Activated CD8-positive, alpha-beta memory T cell treated with anti-CD3 and anti-CD28 coated beads for 48 hours (primary cell): ENCODE measurements at places on chromosomes 7 and 10.

- no peak for DNase-seq
These were observed 3.9 kb downstream of the FOXL3 start for GRCh38 chr7:293681-294439.

- DNase-seq: no peak
These were observed 6.0 kb downstream of the PDLIM1 start for GRCh38 chr10:95284807-95285206.

GRCh38 chr10:90937645-90938258 is 16.9 kb upstream of the ANKRD1 start:
- DNase-seq: no peak

DNA sequence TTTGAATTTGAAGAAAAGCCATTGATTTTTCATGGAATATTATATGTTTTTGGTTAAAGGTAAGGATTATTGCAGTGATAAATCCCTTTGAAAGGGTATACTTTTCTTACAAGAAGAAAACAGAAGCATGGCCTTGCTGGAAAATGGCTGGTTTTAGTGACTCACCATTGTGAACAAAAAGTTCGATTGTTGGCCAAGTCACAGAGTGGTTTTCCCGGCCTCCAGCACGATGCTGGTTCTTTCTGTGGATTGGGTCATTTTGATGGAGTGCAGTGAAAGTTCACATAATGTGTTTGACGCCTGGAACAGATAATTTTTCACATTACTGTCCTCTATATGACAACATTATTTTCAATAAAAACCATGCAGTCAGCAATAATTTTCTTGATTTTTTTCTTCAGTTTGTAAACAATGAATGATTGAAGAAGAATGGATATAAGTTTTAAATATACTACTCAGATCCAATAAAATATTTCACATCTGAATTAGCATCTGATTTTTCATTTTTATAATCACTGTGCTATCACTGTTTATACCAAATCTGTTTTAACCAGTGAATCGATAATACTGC is 60.9 kb downstream of the RBM20 start:
- DNase-seq: no peak

DNA sequence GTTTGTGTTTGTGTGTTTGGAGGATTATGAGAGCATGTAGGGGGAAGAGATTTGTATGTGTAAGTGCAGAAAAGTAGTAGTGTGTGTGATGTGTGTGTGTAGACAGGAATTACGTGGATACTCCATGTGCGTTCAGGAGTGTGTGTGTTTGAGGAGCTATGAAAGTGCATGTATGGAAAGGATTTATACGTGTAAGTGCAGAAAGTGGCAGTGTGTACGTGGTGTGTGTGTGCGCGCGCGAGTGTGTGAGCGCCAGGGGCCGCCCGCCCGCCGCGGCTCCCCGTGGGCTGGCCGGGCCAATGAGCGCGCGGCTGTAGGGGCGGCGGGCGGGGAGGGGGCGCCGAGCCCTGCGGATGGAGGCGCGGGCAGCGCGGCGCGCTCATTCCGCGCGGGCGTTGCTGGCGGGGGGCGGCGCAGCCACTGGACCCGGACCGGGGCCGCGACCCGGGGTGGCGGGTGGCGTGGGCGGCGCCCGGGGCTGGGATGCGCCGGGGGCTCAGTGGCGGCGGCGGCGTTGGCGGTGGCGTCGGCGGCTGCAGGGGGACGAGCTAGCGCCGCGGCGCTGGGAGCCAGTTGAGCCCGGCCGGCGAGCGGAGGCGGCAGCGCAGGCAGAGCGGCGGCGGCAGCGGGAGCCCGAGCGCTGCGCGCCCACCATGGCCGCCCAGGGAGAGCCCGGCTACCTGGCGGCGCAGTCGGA is at the start of gene BICC1:
Gene BICC1 (plus strand): TSS at position 382 of the 697 bp plus-strand sequence. CDS start 272 bp downstream, at position 654.
- DNase-seq: no peak

GRCh38 chr7:158123214-158123613 is 464.4 kb downstream of the PTPRN2 start:
- no peak for DNase-seq

DNA sequence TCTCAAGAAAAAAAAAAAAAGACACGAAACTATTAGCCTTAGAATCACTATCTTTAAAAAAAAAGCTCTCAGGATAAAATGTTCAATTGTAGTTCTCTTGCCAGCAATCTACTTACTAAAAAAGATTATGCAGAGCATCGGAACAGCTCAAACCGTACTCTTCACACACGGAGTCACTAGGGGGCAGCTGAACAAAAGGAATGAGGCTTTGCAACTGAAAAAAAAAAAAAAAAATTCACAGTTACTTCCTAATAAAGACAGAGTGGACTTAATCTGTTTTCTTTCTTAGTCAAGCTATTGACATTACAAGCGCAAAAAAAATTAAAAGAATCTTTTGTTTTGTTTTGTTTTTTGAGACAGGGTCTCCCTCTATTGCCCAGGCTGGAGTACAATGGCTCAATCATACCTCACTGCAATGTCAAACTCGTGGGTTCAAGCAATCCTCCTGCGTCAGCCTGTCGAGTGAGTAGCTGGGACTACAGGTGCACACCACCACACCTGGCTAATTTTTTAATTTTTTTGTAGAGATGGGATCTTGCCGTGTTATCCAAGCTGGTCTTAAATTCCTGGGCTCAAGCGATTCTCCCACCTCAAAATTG is 11.5 kb downstream of the PMS2 start:
- DNase-seq: no peak

DNA sequence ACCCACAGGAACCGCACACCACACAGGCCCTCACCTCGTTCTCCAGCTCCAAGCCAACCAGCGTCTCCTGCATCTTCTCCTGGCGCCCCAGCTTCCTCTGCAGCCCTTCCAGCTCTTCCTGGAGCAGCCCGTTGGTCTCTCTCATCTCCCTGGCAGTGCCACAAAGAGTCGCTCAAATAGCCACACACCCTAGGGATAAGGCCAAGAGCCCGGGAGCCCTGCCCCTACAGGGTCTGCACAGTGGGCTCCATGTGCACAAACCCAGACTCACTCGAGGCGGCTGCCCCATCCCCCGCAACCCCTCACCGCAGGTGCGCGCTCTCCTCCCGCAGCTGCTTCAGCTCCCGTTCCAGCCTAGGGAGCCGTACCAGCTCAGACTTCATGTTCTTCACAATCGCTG is 16.9 kb downstream of the MAD1L1 start:
- DNase-seq: no peak

DNA sequence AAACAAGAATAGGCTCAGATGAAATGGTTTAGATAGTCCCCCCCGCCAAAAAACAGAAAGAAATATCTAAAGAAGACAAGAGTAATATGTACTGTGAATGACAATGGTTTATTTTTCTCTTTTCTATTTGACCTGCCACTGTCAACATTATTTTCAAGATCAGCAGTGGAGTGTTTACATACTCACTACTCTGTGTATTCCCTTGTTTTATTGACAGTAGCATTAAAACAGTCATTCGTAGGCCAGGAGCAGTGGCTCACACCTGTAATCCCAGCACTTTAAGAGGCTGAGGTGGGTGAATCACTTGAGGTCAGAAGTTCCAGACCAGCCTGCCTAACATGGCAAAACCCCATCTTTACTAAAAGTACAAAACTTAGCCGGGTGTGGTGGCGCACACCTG is 245.3 kb upstream of the SLC26A5 start:
- no peak for DNase-seq

GRCh38 chr10:124642088-124642710 is 102.0 kb downstream of the FAM53B start:
- DNase-seq: no peak

GRCh38 chr10:29026802-29027580 is 261.9 kb upstream of the LYZL1 start:
- DNase-seq: no peak

GRCh38 chr10:78448994-78449418 is 415.3 kb downstream of the RPS24 start:
- no peak for DNase-seq

DNA sequence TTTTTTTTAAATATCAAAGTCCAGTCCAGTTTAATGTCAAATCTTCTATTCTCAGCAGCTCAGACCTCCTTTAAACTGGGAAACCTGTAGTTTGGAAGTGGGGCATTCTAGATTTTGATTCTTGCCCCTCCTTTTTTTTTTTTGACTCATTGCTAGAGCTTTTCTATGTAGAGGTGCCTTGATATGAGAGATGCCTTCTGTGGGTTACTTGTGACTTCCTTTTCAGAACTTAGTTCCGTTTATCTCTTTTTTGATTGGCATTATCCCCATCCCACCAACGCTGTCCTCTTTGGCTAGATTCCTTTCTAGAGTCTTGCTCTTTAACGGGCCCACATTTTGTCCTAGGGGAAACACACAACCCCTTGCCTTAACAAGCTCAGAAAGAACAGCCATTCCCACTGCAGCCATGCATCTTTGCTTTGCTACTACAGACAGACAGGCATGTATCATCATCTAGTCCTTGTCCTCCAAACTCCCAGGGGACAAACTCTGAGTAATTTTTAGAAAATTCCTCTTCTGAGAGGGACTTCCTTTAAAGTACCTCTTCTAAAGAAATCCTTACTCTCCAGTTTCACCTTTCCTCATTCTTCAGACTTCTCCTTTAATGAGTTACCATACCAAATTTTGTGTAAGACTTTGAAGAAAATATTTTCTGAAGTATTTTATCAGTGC is 153.6 kb downstream of the PHF14 start:
- DNase-seq: no peak

GRCh38 chr7:104124469-104124868 is 83.3 kb downstream of the ORC5 start:
- DNase-seq: no peak

DNA sequence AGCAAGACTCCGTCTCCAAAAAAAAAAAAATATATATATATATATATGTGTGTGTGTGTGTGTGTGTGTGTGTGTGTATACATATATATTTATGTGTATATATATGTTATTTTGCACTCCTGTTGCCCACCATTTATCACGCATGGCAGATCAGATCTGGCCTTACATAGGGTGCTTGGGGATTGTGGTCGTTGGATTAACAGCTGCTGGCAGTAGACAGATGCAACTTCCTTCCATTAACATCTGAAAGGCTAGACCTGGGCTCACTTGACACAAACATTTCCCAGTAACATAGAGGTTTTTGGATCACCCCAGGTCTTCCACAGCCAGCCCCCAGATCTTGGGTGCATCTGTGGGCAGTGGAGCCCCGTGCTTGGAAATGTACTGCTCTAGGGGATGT is 40.8 kb upstream of the DLD start:
- DNase-seq: no peak

DNA sequence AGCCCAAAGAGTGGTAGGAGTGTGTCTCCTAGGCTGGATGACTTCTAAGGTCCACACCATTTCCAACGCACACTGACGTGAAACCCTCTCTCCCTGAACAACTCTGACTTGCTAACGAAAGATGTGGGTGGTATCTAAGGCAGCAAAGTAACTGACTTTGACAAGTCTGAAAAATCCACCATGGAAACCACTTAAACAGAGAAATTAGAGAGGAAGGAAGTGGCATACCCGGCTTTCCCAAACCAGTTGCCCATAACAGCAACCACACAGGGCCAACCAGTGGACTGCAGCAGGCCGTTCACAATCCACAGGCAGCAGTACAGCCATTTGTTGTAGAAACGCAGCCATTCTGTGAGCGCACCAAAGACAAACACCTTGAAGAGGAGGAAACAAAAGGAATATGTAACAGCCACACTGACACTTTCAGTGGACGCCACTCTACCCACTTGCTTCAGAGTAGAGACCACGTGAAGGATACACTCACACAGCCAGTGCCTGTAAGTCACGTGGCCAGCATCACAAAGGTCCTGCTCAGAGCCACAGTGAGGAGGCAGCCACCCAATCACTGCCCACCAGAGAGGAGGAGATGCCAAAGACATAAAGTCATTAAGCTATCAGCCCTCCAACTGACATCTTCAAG is 39.8 kb downstream of the SLC37A3 start:
- no peak for DNase-seq

DNA sequence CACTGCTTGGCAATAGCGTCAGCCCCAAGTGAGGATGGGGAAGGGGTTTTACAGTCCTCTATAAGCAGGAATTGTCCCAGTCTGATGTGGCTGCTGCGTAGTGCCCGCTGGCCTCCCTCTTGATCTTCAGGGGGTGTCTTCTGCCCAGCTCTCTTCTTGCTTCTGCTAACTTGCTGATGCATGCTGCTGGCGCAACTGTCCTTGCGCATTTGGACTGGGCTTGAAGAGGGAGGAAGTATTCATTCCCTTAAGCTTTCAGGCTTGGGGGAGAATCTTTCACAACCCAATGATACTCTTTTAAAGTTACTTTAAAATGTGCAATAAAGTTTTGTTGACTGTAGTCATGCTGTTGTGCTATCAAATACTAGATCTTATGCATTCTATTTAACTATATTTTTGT is 10.3 kb downstream of the GALNT11 start:
- no peak for DNase-seq

DNA sequence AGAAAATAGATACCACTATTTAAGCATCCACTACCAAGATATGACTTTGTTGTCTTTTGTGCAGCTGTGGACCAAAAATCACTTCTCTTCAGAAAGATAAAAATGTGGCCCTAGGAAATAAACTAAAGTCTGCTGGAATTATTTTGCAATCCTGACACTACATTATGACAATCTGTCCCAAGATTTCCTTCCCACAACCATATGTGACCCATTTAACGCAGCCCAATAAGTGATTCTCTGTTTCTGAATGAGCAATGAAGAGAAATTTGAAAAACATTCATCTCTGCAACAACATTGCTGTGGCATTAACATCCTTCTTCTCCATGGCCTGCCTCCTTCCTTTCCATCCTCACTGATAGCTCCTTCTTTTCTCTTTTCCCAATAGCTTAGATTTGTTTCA is 212.0 kb downstream of the TSPAN12 start:
- no peak for DNase-seq

DNA sequence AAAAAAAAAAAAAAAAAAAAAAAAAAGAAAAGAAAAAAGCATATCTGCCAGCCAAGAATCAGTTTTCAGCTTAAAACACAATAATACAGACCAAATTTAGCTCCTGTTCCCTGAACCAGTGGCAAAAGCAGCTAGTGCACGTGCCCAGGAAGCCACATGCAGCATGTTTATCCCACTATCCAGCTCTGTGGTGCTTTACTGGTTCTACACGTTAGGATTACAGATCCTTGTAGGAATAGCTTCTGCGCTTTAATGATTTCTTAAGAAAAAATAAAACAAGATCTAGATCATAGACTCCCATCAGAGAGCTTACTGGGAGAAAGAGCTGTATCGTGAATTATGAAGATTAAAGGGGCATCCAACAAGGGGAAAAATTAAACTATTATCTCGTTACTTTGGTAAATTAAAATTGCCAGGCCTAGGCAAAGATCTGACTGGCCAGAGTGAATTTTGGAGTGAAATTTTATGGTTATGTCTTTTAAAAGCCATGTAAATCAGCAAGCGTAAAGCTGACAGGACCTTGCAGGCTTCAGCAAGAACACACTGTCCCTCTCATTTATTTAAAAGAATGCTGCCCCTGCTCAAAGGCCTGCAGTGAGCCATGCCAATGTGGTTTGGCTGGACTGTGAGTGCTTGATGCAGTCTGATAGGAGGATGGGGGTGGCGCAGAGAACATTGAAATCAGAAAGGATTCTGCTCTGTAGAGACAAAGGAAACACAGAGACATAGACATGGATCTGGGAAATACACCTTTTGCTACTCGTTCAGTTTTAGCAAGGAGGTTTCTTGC is 177.3 kb upstream of the PHYHIPL start:
- DNase-seq: no peak
